CD4-positive, alpha-beta T cell treated with Interleukin-21 for 1 hour (primary cell): ENCODE measurements at places on chromosomes 13 and 19.

- peak; percentile 48 for DNase-seq
Measured at GRCh38 chr13:40116008-40116407, 460.5 kb downstream of the COG6 start.

GRCh38 chr19:30647891-30648720 is 275.9 kb downstream of the ZNF536 start:
- DNase-seq: no peak

DNA sequence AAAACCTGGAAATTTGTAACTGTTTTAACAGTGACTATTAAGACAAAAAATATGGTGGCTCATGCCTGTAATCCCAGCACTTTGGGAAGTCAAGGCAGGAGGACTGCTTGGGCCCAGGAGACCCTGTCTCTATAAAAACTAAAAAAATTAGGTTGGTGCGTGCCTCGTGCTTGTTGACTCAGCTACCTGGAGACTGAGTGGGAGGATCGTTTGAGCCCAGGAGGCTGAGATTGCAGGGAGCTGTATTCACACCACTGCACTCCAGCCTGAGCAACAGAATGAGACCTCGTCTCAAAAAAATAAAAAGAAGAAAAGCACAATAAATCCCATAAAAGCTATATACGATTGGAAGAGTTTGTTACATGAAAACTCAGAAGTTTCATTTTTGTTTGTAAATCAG is 23.7 kb downstream of the KLF5 start:
- no peak for DNase-seq

- DNase-seq: no peak
Measured at GRCh38 chr13:28392428-28392827, 102.5 kb downstream of the FLT1 start.

- DNase-seq: no peak
Measured at GRCh38 chr13:72141855-72142519, 275.0 kb upstream of the DACH1 start.

- no peak for DNase-seq
Measured at GRCh38 chr19:51091895-51092873, 9.5 kb upstream of the KLK14 start.

GRCh38 chr13:69124996-69125395 is 982.6 kb upstream of the ATXN8OS start:
- no peak for DNase-seq

- DNase-seq: no peak
Measured at GRCh38 chr13:77099415-77099814, 72.5 kb upstream of the FBXL3 start.

DNA sequence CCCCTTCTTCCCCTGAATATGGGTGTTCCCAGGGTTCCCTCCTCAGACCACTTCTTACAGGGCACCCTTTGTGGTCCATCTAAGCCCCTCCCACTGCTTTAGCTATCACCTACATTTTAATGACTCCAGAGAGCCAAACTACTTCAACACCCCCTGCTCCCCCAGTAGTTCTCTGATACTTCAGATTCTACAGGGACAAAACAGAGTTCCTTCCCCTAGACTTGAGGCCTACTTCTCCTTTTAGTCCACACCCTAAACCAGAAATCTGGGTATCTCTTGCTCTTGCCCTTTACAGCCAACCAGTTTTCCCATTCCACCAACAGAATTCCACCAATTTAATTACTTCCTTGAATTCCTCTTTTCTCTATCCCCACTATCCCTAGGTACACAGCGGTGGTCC is 107.2 kb downstream of the KCNRG start:
- DNase-seq: peak; percentile 35

DNA sequence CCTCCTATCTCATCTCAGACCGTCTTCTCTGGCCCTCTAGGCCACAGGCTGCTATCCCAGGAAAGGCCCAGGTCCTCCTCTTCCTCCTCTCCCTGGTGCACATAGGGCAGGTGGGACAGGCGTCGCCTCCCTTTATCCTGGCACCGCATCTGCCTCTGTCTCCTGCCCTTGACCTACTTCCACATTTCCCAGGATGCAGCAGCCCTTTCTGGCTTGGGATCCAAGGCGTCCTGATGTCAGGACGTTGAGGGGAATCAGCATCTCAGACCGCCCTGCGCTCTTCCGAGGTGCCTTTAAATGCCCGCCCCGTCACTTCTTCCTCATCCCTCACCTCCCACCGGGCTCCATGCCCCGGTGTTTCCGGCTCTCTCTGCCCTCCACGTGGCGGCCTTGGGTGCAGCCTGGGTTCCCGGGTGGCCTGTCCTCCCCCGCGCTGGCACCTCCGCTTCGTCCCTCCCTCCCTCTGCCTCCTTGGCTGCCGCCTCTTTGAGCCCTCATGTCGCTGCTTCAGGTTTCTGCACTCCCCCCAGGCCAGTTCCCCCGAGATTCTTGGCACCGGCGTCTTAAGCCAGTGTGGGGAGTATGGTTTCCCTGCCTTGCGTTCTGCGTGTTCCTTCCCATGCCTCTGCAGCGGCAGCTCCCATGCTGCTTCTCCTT is 66.3 kb downstream of the KDM4B start:
- no peak for DNase-seq

DNA sequence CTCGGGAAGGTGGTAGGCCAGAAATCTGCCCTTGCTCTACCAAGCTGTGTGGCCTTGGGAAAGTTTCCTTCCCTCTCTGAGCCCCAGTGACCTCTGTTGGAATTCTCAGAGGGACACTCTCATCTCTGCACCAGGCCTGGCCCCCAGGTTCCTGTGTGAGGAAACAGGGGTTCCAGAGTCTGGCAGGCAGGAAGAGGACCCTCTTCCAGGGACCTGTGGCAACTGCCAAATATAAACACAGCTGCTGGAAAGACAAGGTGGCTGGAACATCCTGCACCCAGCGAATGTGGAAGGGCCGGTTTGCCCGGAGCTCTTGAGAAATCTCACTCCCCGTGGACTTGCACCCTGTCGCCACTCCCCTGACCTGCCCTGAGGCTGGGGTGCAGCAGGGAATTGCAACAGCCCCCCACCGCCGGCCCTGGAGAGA is 52.8 kb downstream of the GADD45B start:
- DNase-seq: no peak

- DNase-seq: peak; percentile 48
Measured at GRCh38 chr19:6963937-6964336, 57.3 kb downstream of the MBD3L2B start.

DNA sequence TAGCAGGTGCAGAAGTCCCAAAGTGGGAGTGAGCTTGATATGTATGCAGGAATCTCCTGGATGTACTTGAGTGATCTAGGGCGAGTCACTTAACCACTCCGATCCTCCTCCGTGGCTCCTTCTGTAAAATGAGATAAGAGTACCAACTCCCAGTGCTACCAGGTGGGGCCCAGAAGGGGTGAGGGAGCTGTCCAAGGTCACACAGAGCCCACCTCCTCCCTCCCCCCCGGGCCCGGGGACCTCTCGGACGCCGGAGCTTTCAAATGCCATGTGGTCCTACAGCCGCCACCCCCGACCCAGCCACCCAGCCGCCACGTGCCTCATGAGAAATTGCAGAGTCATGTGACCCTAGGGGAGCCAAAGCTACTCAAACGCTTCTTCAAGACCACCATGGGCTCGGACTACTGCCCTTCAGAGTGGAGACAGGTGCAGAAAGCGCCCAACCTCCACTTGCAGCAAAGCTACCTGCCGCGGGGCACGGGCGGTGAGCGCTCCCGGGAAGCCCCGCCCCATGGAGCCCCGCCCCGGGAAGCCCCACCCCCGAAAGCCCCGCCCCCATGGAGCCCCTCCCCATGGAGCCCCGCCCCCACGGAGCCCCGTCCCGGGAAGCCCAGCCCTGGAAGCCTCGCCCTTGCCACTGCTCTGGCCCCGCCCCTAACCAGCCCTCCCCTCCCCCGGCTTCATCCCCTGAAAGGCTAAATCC is 10.1 kb upstream of the ZNF358 start:
- DNase-seq: no peak

GRCh38 chr13:23794267-23795161 is 94.7 kb downstream of the MIPEP start:
- DNase-seq: no peak

GRCh38 chr13:106369858-106370257 is 165.6 kb downstream of the EFNB2 start:
- DNase-seq: no peak

- no peak for DNase-seq
Measured at GRCh38 chr19:6228551-6229215, 51.1 kb downstream of the MLLT1 start.

- DNase-seq: no peak
Measured at GRCh38 chr13:21894091-21894490, 223.2 kb downstream of the FGF9 start.

DNA sequence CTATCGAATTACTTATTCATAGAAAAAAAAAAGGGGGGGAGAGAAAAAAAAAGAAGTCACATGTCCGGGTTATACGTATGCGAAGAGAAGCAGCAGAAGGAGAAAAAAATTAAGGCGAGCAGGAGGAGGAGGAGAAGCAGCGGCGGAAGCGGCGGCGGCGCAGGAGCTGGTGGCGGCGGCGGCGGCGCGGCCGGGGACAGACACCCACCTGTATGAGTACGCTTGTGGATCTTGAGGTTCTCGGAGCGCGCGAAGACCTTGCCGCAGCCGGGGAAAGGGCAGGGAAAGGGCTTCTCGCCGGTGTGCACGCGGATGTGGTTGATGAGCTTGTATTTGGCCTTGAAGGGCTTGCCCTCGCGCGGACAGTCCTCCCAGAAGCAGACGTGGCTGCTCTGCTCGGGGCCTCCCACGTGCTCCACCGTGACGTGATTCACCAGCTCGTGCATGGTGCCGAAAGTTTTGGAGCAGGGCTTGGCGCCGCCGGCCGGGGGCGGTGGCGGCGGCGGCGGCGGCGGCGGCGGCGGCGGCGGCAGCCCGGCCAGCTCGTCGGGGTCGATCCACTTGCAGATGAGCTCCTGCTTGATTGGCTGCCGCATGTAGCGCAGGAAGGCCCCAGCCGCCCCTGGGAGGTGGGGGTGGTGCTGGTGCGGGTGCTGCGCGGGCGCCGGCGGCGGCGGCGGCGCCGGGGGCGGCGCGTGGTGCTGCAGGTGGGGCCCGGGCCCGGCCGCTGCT is 1.5 kb downstream of the ZIC5 start:
- peak; percentile 33 for DNase-seq

DNA sequence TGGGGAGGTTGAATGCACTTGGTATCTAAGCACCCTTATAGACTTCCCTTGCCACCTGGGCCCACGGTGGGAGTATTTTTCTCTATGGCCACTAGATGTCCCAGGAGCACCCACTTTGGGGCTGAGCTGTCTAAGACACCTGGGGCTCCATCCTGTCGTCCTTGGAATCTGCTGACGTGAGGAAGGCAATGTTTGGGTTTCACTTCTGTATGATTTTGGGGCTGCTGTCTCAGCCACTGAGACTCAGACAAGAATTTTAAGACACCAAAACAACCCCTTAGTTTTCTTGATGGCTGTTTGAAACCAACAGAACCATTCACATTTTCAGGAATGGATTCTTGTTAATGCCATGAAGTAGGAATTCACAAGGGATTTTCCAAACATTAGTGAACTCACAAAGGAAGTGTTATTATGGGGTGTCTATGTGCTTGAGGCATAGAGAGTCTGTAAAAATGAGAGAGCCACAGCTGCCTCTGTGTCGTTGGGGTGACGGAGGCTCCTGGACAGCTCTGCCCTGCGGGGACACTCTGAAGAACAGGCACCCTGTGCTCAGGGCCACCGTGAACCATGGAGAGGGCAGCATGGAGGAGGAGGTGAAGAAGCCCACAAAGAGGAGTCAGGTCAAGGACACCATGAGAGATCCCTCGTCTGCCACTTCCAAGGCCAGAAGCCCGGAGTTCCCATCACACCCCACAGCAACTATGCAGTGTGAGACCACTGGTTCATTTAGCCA is 106.8 kb upstream of the SPATA13 start:
- DNase-seq: peak; percentile 71

DNA sequence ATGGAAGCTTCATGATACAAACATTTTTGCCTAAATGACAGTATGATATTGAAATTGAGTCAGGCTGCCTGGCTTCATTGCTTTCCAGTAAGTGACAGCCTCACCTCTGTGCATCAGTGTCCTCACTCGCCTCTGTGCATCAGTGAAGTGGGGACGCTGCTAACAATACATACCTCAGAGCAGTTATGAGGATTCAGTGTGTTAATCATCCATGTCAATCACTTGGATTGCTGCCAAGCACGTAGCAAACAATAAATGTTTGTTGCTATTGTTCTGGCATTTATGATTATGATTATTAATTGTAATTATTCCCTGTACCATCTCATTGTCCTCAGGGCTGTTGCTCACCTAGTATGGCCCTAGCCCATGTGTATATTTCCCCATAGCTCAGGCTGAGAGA is 8.8 kb downstream of the PPP2R1A start:
- DNase-seq: no peak

- DNase-seq: no peak
Measured at GRCh38 chr13:65155861-65156260, 2074.3 kb downstream of the PCDH9 start.

- no peak for DNase-seq
Measured at GRCh38 chr19:8245869-8246835, 37.0 kb downstream of the CERS4 start.

DNA sequence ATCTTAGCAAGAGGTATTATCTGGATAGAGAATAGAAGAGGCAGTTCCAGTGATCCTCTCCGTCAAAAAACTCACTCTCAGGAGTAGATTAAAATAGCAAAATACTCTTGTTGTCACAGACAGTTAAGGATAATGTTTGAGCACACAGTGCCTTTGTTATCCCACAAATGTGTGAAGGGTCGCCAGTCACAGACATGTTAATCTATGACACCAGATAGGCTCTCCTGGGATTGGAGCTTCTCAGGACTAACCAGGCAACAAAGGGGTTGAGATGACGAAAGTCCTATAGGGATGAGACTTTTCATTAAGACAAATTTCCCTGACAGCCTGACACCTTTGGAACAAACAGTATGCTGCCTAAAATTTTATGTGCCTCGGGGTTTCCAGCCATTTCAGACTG is 1947.1 kb downstream of the OLFM4 start:
- DNase-seq: no peak

DNA sequence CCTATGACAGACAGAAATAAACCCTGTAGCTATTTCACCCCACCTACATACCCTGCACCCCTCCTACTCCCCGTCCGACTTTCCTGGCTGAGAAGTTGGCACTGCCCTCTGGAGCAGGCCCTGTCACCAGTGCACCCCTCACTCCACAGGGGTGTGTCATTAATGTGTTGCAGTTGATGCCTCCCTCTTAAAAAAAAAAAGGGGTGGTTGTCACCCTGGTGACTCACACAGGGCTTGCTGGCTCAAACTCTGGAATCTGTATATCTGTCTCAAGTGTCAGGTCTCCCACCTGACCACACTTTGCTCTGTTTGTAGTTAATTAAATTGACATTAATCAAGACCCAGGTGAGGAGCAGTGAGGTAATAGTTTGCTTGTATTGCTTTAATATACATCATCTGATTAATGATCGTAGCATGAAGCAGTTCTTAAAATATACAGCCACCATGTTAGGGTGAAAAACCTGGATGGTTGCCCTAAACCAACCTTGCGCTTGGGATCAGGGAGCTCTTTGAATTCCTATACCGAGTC is 2.0 kb upstream of the GATAD2A start:
- DNase-seq: no peak

GRCh38 chr13:96053003-96053703 is at the start of gene UGGT2:
Gene UGGT2 (minus strand): TSS chr13:96053401. CDS start chr13:96053312, 89 bp downstream.
- peak; percentile 26 for DNase-seq
